ENCODE measurements at places on chromosomes 3 and 15.

DNA sequence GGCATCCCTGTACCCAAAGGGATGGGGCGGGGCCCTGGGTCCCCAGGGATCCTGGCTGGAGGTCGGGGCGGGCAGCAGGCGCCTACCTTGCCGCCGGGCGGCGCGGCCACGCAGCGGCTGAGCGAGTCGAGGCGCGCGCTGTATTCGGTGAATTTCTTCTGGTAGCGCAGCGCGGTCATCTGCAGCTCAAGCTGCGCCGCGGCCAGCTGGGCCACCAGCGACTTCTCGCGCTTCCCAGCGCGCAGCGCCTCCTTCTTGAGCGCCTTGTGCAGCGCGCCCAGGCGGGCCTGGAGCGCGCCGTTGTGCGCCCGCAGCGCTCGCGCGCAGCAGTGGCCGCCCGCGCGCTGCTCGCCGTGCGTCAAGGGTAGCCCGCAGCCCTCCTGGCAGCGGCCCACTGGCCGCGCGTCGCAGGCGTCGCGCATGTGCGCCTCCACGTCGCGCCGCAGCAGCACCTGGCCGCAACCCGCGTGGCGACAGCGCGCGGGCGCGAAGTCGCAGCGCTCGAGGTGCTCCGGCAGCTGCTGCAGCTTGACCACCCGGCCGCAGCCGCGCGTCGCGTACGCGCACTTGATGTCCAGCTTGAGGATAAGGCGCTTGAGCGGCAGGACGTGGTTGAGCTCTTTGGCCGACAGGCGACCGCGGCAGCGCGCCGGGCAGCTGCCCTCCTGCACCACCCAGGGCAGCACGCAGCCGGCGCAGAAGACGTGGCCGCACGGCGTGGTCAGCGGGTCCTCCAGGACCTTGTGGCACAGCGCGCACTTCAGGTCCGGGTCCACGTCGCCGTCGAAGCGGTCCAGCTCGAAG, 522 bp downstream of the PDZRN3 start:
- DNase-seq, result peak; percentile 64

- DNase-seq, result no peak
Observed at GRCh38 chr3:111857474-111857873, 1.6 kb upstream of the PHLDB2 start.

- no peak for DNase-seq
Observed at GRCh38 chr3:76138921-76139320, 353.6 kb upstream of the ZNF717 start.

DNA sequence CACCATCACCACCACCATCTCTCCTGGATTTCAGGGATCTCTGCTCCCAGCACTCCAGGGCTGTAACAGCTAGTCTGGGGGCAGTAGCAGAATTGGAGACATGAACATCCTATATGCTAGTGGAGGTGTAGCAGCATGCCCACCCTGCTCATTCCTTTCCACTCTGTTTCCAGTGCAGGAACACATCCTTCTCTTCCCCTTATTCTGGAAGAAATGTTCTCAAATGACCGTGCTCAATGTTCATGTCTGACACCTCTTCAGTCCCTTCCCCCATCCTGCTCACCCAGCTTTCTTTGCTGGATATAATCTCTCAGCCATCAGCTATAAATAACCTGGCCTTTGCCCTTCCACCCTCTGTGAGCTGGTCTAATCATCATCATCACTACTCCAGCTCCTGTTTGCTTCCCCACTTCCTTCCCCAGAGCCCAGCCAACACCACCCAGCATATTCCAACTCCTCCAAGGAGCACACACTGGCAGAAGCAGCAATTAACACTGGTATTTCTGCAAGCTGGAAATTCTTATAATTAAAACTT, 31.1 kb downstream of the DCLK3 start:
- DNase-seq, result no peak

DNA sequence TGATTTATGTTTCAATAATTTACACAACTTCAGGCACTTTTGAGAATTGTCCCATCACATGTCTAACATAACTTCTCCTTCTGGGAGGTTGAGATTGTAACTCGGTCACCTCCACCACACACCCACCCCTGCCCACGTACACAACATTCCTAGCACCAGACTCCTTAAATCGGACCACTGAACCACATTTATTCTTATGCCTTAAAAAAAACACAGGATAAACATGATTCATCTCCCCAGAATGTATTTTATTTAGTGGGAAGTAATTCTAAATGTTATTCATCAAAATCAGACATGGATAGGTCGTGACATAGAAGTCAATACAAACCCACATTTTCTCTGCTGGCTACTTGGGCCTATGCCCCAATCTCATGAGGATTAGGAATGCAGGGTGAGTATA, 3.0 kb downstream of the SNTN start:
- DNase-seq, result no peak

DNA sequence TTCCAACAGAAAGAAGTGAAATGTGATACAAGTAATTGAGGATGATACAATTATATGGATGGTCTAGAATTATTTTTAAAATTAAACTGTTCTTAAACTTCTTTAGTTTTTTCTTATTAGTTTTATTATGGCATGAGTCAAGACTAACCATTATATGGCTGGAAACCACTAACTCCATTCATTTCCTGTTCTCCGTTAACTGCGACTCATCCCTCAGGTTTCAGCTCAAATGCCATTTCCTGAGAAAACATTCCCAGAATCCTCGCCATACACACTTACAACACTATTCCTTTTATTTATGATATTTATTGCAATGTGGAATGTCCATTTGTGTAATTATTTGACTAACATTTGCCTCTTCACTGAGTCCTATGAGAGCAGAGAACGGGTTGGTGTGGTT, 394.1 kb downstream of the SOX2 start:
- no peak for DNase-seq

- DNase-seq, result peak; percentile 29
Observed at GRCh38 chr3:52446631-52447511, 2.0 kb upstream of the SEMA3G start.

GRCh38 chr15:37009288-37009687, 91.1 kb downstream of the MEIS2 start:
- no peak for DNase-seq

DNA sequence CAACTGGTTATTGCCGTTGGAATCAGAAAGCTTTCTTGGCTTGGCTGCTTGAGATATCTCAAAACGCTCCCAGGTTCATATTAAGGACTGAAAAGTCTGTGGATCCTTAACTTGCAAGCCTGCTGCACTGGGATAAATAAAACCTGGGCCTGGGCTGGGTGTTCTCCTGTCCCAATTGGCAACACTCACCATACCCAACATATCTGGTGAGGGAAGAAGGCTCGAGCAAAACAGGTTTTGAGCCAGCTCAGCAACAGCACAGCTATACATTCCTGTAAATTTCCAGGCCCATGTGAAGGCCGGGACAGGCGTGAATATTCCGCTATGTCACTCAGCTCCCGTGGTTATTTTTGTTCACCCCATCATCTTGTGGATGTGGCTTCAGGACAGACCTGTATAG, 169.0 kb upstream of the BCL6 start:
- no peak for DNase-seq

- DNase-seq, result no peak
Observed at GRCh38 chr15:61083081-61083787, 145.9 kb downstream of the RORA start.

DNA sequence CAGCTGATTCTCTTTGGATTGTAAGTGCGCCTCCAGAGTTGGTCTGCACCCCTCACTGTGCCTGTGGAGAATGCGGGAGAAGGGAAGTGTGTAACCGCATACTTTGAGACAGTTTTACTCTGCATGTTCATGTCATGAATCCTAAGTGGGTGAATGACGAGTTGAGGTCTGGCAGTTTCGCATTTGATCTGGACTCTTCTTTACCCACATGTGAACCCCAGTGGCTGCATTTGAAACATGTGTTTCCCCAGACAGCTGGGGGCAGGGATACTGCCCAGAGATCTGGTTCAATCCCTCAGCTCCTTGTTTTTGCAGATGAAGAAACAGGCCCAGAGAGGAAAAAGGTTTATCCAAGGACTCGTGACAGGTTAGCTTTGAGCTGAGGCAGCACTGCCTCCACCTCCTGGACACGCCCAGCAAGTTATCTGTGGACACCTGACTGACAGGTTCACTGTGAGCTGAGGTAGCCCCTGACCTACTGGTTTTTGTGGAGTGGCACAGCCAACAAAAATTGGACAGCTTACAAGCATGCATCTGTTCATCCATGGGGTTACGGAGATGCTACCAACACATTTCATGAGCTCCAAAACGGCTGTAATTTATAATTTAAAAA, 207.3 kb downstream of the XXYLT1 start:
- no peak for DNase-seq

GRCh38 chr15:43518197-43518761, 871 bp downstream of the MAP1A start:
- peak; percentile 86 for DNase-seq

GRCh38 chr3:35723480-35724097, 84.3 kb downstream of the ARPP21 start:
- DNase-seq, result no peak

- no peak for DNase-seq
Observed at GRCh38 chr15:92687195-92687602, 31.6 kb upstream of the FAM174B start.

- DNase-seq, result no peak
Observed at GRCh38 chr3:8603115-8603710, 41.4 kb downstream of the SSUH2 start.

DNA sequence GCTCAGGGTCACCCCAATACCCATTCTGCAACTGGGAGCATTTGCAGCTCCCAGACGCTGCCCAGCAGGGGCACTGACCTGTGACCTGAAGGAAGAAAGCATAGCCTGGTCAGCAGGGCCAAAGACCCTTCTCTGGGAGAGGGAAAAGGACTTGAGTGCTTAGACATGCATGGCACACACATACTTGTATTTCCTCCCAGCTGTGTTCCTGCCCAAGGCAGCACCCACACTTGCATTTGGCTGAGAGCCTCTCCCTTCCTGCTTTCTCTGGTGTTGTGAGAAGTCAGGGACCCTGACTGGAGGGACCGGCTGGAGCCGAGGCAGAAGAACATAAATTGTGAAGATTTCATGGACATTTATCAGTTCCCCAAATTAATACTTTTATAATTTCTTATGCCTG, 7.2 kb upstream of the LAMB2 start:
- no peak for DNase-seq

DNA sequence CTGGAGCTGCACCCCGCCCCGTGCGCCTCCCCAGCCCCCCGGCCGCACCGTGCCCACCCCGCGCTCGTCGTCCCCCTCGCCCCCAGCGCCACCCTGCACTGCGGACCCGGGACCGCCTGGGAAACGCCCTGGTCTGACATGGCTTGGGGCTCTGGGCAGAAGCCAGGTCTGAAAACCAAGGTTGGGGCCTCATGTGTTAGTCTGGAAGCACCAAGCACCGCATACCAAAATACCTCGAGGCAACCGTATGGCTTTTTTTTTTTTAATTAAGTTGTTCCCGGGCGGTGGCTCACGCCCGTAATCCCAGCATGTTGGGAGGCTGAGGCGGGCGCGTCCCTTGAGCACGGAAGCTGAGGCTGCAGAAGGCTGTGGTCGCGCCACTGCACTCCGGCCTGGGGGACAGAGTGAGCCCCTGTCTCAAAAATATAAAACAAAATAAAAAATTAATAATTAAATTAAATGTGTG, 91.5 kb upstream of the CHD2 start:
- DNase-seq, result no peak

DNA sequence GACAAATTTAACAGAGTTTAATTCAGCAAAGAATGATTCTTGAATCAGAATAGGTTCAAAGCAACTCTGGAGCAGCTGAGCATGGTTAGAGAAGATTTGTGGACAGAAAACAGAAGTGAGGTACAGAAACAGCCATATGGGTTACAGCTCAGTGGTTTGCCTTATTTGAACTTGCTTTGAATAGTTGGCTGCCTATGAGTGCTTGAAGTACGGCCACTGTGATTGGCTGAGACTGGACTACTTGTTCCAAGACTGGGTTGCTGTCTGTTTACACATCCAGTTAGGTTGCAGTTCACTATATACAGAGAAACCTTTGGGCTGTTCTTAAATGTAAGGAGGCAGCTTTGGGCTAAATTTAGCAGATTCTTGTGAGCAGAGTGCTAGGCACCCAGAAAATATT, 79.4 kb upstream of the CADPS start:
- DNase-seq, result no peak

GRCh38 chr3:124557433-124558232, 172.6 kb upstream of the UMPS start:
- DNase-seq, result no peak

DNA sequence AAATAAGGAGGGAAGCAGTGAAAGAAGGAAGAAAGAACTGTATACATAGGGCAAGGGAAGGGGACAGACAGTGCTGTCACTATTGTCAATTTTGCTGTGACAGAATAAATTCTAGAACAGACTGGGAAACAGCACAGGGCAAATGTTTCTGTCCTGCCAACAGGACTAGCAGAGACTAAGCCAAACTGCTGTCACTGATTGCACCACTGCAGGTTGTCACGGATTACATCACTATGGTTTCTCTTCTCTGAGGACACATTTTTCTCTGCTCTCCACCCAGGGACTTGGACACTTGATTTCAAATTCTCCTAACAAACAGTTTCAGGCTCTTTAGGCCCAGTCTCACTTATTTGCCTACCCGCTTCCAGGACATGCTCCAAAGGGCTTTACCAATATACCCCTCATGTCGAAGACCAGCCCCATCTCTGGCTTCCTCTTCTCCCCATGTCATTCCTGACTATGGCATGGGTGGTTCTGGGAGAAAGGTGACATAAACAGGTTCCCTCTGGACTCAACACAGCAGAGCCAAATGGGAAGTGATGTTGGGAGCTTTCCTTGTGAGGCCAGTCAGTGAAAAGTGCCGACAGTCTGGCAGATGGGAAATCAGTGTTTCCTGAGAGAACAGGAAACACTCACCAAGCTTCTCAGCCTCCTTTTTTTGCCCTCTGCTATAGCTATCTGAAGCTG, 70.2 kb upstream of the ST3GAL6 start:
- DNase-seq, result no peak

GRCh38 chr3:7696320-7696719, 805.3 kb upstream of the LMCD1 start:
- no peak for DNase-seq
